ENCODE measurements at places on chromosomes 1 and 21. TPM values are rescaled to one million over a fixed set of nuclear protein-coding genes. Genes with fewer than 3 reads are reported as not detected.

DNA sequence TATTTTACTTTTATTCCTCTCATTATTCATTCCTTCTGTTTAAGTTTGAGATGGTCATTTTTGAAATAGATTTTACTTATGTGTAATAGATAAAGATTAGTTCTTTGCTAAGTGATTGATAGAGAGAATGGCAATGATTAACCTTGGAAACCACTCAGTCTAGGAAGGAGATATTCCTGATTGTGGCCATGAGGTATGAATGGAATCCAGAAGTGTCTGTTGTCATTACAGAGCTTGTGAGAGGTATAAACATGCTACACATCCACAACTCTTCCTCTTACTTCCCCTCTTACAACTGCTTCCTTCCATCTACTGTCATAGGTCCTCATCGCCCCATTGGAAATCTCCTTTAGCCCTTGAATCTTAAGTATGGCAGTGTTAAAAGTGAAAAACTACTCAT, 988.8 kb upstream of the B3GALT2 start:
- H3K27ac ChIP-seq: no peak overlapping the region
- no peak overlapping the region for H3K4me3 ChIP-seq
- no peak for DNase-seq
- H3K27me3 ChIP-seq: no peaks in the 10 kb centered on the region
- no peaks in the 10 kb centered on the region for H3K4me1 ChIP-seq
- no peaks in the 10 kb centered on the region for H3K36me3 ChIP-seq

Gene MEX3A
- total RNA-seq: not detected

DNA sequence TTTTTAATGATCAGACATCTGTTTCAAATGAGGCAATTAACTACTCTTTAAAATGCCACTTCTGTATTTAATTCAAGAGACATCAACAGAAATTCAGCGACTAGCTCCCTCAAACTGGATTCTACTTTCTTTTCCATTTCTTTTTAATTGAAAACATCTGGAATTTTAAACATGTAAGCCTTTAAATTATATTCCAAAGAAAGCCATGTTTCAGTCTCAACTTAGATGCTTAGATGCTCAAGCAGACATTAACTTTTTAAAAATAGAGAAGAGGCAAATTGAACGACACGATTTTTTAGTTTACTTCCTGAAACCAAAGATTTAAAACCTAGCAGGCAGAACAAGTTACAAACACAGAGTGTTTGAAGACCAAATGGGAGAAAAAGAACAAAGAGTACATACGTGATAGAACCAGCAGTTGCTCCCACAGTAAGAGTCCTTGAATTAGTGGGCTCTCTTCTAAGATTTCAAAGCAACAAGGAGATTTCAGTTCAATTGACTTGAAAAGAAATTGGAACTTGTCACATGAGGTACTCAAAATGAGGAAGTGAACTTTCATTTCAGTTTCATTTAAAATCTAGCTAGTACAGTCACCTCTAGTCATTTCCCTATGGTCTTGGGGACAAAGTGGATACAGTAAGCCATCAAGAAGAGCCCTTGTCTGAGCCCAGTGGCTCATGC, at the start of gene CTSS:
CTSS (minus strand) TSS at position 483 of the 681 bp plus-strand sequence. CDS start 1,015 bp downstream, outside the sequence.
- peaks cover 2% of the 10 kb centered on the region for H3K27me3 ChIP-seq
- peaks cover 36% of the 10 kb centered on the region for H3K4me1 ChIP-seq
- peak within 1 kb of the TSS; percentile 83 for H3K4me3 ChIP-seq
- H3K36me3 ChIP-seq: peaks cover 32% of the 10 kb centered on the region
- no peak for DNase-seq

GRCh38 chr1:58926152-58926551, 142.3 kb upstream of the JUN start:
- H3K36me3 ChIP-seq: no peaks in the 10 kb centered on the region
- H3K27me3 ChIP-seq: no peaks in the 10 kb centered on the region
- no peak overlapping the region for H3K27ac ChIP-seq
- H3K4me1 ChIP-seq: peaks cover 58% of the 10 kb centered on the region
- DNase-seq: no peak
- H3K4me3 ChIP-seq: no peak overlapping the region

DNA sequence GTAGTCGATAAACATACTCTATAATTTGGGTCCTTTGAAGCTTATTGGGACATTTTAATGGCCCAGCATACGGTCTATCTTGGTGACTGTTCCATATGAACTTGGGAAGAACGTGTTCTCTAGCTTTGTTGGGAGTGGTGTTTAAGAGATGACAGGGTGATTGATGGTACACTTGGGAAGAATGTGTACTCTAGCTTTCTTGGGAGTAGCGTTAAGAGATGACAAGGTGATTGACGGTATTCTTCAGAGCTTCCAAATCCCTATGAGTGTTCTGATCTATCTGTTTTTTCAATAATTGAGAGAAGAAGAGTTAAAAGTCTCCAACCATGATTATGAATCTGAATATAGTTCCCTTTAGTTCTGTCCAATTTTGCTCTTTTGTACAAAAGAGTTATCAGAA, 9.4 kb downstream of the NPHP4 start:
- no peak overlapping the region for H3K27ac ChIP-seq
- H3K36me3 ChIP-seq: peaks cover 19% of the 10 kb centered on the region
- H3K27me3 ChIP-seq: no peaks in the 10 kb centered on the region
- DNase-seq: no peak
- no peak overlapping the region for H3K4me3 ChIP-seq

DNA sequence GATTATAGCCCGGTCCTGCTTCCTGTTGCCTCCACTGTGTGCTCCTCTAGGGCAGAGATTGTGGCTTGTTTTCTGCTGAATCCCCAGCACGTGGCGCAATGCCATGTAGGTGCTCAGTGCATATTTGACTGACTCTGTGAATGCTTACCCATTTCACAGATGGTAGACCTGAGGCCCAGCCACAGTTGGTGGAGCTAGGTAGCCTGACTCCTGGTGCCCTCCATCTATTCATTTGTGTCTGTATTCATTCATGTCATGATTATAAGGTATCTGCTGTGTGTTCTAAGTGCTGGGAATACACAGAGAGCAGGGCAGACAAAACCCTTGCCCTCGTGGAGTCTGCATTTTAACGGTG, 22.5 kb downstream of the TNFRSF1B start:
- no peaks in the 10 kb centered on the region for H3K27me3 ChIP-seq
- peaks cover 71% of the 10 kb centered on the region for H3K36me3 ChIP-seq
- peaks cover 56% of the 10 kb centered on the region for H3K4me1 ChIP-seq
- H3K4me3 ChIP-seq: no peak overlapping the region
- DNase-seq: no peak

- DNase-seq: no peak
- H3K27me3 ChIP-seq: no peaks in the 10 kb centered on the region
- no peak overlapping the region for H3K27ac ChIP-seq
- peaks cover 39% of the 10 kb centered on the region for H3K36me3 ChIP-seq
- H3K4me1 ChIP-seq: peaks cover 4% of the 10 kb centered on the region
These were observed 34.5 kb downstream of the ALG6 start for GRCh38 chr1:63401945-63402344.

- DNase-seq: no peak
- H3K36me3 ChIP-seq: peaks cover 3% of the 10 kb centered on the region
- H3K4me3 ChIP-seq: peak overlapping the region; percentile 100
- H3K27me3 ChIP-seq: peaks cover 59% of the 10 kb centered on the region
- H3K4me1 ChIP-seq: peaks cover 34% of the 10 kb centered on the region
These were observed 1.4 kb upstream of the PIK3R3 start for GRCh38 chr1:46133781-46134350.

All from activated CD4-positive, alpha-beta memory T cell treated with anti-CD3 and anti-CD28 coated beads, Interleukin-2, amount 10 ng/mL, durations not matched to agents 7 days and 5 days (primary cell).